Esophagus squamous epithelium (tissue), 5 donors: ENCODE measurements at places on chromosomes 6 and 20.

- no peak for DNase-seq
Observed at GRCh38 chr6:39927159-39927558, 7.1 kb downstream of the MOCS1 start.

- no peak for DNase-seq
Observed at GRCh38 chr6:66508433-66508832, 801.4 kb upstream of the EYS start.

DNA sequence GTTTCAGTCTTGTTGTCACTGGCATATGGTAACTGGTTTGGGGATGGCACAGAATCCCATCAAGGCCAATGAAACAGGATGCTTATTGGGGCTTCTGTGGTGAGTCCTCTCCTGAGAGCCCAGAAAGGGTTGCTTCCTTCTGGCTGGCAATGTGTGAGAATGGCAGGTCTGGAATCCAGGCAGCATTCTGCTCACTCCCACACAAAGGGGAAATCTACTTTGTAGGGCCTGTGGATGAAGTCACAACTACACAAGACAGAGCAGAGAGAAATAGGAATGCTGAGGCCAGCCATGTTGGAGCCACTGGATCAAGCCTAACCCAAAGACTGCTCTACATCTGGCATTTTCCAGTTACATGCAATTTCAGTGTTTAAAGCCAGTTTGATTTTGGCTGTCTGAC, 15.7 kb downstream of the PLAGL2 start:
- no peak for DNase-seq

DNA sequence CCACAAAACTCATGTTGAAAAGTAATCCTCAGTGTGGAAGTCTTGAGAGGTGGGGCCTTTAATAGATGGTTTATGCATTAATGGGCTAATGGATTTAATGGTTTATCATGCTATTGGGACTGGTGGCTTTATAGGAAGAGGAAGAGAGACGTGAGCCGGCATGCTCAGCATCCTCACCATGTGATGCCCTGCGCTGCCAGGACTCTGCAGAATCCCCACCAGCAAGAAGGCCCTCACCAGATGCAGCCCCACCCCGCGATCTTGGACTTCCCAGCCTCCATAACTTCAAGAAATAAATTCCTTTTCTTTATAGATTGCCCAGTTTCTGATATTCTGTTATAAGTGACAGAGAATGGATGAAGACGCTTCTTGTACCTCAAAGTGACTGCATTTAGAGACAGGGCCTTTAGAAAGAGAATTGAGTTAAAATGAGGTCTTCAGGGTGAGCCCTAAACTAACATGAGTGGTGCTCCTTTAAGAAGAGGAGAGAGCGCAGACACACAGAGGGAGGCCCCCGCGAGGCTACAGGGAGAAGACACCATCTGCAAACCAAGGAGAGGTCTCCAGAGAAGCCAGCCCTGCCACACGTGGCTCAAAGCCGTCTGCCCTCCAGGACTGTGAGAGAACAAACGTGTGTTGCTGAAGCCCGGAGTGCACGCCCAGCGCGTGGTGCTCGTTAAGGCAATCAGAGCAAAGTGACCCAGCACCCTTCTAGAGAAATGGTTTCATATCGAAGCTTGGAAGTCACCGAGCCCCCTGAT, 56.9 kb downstream of the IRF4 start:
- DNase-seq, result no peak

DNA sequence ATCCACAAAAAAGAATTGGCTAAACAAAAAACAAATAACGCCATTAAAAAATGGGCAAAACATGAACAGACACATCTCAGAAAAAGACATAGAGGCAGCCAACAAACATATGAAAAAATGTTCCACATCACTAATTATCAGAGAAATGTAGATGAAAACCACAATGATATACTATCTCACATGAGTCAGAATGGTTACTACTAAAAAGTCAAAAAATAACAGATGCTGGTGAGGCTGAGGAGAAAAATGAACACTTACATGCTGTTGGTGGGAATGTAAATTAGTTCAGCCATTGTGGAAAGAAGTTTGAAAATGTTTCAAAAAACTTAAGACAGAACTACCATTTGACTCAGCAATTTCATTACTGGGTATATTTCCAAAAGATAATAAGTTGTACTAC, 430.1 kb upstream of the JAG1 start:
- DNase-seq, result no peak

GRCh38 chr6:11616200-11616611, 78.7 kb downstream of the TMEM170B start:
- no peak for DNase-seq

- DNase-seq, result no peak
Observed at GRCh38 chr20:34915131-34915530, 38.7 kb downstream of the ACSS2 start.

DNA sequence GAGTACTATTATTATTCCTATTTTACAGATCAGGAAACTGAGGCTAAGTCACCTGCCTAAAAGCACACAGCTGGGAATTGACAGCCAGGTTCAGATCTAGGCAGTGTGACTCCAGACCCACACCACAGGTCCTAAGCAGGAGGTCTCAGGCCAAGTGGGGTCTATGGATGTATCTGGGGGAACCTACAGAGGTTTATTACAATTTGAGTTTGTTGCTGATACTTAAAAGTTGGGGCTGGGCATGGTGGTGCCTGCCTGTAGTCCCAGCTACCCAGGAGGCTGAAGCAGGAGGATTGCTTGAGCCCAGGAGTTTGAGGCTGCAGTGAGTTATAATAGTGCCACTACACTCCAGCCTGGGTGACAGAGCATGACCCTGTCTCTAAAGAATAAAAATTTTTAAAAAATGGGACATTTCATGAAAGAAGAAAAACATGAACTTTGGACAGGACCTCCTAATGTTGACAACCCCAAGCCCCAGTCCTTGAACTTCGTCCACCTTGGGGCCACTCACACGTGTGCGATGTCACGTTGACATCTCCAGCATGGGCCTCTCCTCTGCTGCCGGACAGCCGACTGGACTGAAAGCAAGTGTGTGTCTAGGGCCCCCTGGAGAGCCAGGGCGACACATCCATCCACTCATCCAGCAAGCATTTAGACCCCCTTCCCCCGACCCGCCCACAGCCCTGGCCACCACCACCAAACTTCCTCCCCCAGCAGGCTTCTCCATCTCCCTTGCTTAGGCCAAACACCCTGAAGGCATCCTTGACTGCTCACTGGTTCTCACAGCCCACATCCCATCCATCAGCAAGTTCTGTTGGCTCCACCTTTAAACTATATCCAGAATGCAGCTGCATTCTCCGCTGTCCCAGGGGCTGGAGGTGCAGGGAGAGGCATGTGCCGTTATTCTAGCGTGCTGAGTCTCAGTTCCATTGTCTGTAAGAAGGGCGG, 40.0 kb downstream of the NOL4L start:
- no peak for DNase-seq

GRCh38 chr6:31293343-31293742, 21.5 kb upstream of the HLA-C start:
- DNase-seq, result no peak

GRCh38 chr20:24918579-24919566, 30.2 kb upstream of the CST7 start:
- DNase-seq, result no peak
